Effector memory CD8-positive, alpha-beta T cell (primary cell): ENCODE measurements at places on chromosomes 2 and 18.
A peak's percentile ranks its signal among the peaks of the same experiment; 100 is the strongest.

- no peak for DNase-seq
These were observed 92.7 kb upstream of the PARD3B start for GRCh38 chr2:204452464-204453023.

- no peak for DNase-seq
These were observed 69.9 kb downstream of the MRO start for GRCh38 chr18:50749945-50750344.

DNA sequence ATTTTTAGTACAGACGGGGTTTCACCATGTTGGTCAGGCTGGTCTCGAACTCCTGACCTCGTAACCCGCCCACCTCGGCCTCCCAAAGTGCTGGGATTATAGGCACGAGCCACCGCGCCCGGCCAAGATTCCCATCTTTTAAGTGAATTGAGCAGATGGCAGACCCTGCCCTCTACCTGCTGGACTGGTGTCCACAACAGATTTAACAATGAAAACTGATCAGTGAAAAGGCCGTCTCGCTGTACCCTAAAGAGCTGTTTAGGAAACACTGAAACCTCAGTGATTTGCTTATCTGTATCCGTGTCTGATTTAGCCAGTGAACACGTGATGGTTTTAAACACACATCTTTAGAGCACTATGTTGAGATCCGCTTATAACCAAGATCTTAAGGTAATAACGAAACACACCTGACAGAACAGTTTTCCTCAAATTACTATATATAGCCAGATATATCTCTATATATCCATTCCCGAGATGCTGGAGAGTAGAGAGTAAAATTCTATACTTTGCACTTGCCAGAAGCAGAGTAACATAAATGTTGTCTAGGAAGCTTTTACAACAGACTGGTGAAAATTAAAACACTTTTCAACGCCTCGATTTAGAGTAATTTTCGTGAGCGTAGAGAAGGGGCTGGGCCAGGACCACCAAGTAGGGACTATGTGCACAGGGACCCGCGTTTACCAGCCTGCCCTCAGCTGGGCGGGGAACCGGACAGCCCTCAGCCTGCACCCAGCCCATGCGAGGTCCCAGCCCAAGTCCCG lies 594 bp downstream of the FAM161A start:
- DNase-seq = no peak

- no peak for DNase-seq
These were observed 11.0 kb downstream of the CAPG start for GRCh38 chr2:85399183-85399455.

GRCh38 chr18:36303211-36303844 lies 5.8 kb downstream of the FHOD3 start:
- no peak for DNase-seq

DNA sequence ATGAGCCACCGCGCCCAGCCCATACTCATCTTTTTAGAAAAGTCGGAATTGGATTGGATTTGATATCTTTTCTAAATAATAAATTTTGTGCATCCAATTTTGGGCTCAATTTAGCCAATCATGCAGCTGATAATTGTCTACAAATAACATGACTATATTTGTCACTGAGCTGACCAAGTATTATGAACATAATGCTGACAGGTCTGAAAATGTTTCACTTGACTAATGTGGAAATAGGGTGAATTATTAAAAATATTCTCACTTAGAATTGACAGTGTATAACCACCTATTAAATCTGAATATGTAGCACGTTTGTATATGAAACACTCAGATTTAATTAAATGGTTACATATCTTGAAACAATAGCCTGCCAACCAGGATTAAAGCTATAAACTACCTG lies 657.2 kb upstream of the FSHR start:
- DNase-seq = no peak

- no peak for DNase-seq
These were observed 78.5 kb upstream of the STK17B start for GRCh38 chr2:196249860-196250259.

DNA sequence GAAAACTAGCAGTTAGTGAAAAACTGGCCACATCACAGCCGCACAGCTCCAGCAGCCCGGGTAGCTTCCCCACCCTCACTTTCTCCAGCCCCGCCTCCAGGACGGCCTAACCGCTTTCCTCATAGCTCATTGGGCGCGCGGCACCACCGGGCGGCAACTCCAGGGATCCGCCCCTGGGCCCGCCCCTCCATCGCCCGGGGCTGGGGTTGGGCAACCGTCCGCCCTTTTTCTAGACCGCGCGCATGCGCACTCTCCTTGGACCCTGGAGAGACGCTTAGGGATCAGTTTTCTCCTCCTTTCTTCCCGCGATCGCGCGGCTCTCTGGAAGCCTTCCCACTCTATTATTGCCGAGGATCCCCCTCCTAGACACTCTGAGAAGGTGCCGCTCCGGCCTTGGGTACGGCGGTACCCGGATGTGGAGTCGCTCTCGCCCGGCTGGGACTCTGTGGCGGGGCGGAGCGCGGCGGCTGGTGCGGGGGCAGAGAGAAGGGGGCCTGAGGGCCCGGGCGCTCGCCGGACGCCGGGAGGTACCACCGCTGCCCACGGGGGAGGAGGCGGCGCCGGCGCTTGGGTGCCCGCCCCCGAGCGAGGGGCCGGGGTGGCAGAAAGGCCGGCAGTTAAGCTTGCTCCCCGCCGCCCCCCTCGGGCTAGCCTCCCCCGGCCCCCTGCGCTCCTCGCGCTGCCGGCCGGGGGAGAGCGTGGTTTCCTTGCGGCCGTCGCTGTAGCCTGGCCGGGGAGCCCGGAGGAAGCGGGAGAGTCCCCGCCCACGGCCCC lies at the start of gene MIB1:
Gene MIB1 (plus strand): TSS at position 255 of the 774 bp plus-strand sequence. CDS start 792 bp downstream, outside the sequence.
- peak; percentile 98 for DNase-seq

GRCh38 chr2:160918906-160919503 lies 241.2 kb upstream of the TANK start:
- DNase-seq = peak; percentile 3

GRCh38 chr18:49023938-49024803 lies 73.4 kb upstream of the SMAD7 start:
- no peak for DNase-seq

GRCh38 chr2:15905986-15906491 lies 34.3 kb upstream of the MYCN start:
- no peak for DNase-seq
